Tibial artery (tissue), 4 donors: ENCODE measurements at places on chromosomes 12 and 14.

- DNase-seq = no peak
These were observed 59.5 kb downstream of the SCARB1 start for GRCh38 chr12:124804011-124804621.

DNA sequence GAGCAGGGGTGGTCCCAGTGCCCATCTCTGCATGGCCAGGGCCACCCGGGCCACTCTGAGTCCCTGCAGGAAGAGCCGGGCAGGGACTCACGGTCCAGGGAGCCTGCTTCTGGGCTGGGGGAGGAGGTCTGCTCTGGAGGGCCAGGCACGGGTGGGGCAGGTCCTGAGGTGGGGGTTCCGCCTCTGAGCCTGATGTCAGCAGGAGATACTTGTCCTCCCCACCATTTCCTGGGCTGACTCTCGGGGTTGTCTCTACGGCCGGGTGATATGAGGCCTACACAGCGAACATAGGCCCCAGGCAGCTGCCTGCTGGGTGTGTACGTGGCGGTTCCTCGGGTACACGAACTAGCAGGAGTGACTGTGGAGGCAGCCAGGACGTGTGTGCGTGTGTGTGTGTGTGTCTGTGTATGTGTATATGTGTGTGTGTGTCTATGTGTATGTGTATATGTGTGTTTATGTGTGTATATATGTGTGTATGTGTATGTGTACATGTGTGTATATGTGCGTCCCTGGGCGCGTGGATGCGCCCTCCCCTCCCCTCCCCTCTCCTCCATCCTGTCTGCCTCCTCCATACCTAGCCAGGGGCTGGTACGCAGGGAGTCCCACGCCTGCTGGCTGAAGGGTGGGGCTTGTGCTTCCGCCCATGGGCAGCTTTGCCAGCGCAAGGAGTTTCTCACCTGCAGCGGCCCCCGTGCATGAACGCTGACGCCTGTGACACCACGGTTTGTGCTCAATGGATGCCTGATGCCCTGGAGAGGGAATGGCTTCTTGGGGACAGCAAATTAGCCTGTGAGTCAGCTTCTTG is 30.4 kb upstream of the TRAF3 start:
- DNase-seq = no peak

- DNase-seq = no peak
These were observed 10.7 kb downstream of the EMG1 start for GRCh38 chr12:6981152-6982052.

GRCh38 chr14:49506650-49507049 is 79.5 kb downstream of the RPS29 start:
- DNase-seq = no peak

DNA sequence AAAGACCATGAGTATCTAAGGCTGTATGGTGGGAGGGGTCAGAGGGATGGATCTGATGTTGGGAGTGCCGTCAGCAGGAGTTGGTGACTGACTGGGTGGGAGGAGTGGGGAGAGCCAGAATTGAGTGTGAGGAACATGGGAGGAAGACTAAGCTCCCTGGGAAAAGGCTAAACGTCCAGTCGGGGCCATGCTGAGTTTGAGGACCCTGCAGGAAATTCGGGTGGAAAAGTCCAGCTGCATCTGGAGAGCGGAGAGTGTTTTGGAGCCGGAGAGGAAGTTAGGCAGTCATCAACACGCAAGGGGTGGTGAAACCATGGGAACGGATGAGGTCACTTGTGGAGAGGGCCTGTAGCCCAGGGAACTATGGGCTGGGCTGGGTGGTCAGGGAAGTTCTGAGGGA is 60.9 kb downstream of the ELK3 start:
- peak; percentile 79 for DNase-seq

- no peak for DNase-seq
These were observed 341.8 kb downstream of the FSCB start for GRCh38 chr14:44165286-44165685.

DNA sequence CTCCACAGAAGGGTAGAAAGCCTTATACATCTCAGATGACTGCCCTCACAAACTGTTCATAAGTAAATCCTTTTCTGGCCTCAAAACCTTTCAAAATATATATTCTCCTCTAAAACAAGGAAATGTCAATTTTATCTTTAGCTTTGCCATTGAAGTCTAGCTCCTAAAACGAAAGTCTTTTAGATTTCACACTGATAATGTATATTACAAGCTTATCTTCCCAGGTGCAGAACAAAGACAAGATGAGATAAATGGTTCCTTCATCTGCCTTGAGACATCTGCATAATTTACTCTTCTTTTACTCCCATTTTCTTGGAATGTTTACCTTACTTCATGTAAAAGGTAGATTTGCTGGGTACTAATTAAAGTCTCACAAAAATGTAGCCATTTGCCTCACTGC is 257.1 kb downstream of the SYT10 start:
- no peak for DNase-seq

DNA sequence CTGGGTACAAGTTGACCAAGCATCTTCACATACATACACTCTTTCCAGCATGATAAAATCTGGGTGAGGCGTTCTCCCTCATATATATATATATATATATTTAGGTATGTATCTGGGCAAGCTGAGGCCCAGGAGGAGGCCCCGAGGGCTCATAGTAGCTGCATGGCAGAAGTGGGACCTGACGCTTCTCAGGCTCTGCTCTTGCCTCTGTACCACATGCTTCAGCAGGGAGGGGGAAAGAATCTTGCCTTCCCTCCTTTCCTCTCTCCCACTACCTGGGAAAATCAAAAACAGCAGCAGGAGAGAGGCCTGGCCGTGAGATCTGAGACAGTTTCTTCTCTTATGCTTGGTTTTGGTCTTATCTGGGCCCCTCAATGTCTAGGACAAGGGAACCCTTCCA is 9.2 kb downstream of the PPP1R1A start:
- no peak for DNase-seq

DNA sequence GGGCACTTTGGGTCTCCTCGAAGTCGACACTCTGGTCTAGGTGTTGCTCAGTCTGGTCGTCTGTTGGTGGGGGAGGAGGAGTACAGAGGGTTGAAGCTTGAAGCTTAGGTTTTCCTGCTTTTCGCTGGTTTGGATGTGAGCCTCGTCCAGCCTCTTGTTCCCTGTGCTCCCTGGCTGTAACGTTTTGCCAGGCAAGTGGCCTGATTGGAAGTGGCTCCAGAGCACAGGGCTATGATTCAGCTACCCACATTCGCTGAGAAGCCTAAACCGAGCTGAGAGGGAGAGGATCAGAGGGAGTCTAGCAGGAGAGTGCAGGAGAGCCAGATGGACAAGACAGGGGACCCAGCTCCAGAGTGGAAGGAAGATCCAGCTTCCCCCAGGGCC is 6.1 kb downstream of the HOXC10 start:
- peak; percentile 88 for DNase-seq
